ENCODE measurements at places on chromosomes 12 and 14.

GRCh38 chr12:93848523-93849101, 171.4 kb downstream of the CRADD start:
- ATAC-seq = no peak

- no peak for ATAC-seq
Measured at GRCh38 chr12:3303410-3304136, 187.4 kb upstream of the PRMT8 start.

- no peak for ATAC-seq
Measured at GRCh38 chr14:22606380-22606779, 8.3 kb downstream of the ABHD4 start.

DNA sequence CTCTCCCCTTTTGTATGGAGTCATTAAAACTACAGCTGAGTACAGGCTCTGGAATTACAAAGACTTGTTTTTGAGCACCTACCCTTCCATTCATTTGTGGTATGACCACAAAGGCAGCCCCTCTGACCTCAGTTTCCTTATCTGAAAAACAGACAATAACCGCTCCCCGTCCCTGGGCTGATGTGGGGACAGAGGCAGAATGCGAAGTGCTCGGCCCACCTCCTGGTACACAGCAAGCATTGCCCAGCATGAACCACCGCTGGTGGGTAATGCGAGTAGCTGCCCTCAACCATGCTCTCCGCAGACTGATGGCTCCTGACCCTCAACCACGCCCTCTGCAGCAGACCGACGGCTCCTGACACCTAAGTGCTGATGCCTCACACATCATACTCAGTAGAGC, 22.4 kb downstream of the P2RX2 start:
- ATAC-seq = no peak

DNA sequence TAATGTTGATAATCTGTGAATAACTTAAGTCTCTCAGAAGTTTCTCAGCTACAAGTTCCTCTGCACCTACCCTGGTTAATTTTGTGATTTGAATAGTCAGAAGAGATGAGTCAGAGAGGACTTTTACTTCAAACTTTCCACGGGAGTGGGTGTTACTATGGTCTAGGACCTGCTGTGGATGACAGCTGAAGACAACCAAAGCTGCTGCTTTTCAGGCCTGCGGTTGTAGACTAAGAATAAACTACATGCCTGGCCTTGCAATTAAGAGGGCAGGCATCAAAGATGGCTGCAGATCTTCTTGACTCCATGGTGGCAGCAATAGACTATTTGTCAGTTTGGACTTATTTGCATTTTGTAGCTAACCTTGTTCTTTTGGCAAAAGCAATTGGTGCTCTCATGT, 227.1 kb upstream of the KRR1 start:
- ATAC-seq = no peak

DNA sequence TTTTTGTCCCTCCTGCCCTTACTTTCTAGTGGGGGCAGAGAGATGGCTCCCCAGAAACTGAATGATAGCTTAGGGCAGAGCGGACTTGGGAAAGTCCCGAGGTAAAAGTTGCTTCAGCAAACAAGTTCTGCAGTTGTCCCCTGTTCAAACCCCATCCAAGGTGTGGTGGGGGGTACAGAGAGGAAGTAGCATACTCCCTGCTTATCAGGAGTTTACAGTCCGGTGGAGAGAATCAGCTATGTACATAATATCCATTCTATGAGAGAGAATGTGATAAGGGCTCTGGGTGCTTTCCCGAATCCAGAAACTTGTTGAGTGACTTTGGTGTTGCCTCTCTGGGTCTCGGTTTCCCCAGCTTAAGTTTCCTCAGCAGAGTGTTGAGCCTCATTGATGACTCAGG, 40.4 kb upstream of the VRK1 start:
- no peak for ATAC-seq

DNA sequence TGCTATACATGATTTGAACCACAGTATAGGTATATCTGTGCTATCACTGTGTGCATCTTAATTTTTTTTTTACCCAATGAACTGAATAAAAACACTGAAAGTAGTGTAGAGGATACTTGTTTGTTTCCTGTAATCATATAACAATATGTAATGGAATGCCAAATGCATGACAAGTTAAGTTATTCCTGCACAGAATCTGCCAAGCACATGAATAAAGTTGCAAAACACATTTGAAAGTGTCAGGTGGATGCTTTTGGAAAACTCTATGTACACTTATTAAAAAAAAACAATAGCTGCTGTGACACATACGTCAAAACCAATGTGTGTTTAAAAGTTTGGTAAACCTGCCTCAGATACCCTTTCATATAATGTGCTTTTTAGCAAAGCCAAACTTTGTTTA, 1638.1 kb upstream of the SEL1L start:
- ATAC-seq = peak; percentile 41

DNA sequence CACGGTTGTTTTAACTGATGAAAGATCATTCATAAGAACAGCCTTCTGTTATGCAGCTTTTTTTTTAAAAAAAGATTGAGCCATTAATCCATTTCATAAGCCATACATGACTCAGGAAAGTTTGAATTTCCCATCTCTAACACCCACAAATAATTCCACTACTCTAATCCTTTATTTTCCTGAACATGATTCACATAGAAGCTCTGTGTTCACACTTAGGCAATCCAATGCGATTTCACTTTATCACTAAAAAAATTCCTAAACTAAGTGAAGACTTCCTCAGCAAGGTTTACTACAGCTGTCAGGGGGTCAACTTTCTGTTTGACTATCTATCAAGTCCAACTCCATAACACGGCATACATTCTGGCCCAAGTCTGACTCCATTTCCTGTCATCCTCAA, 25.9 kb downstream of the PKP2 start:
- no peak for ATAC-seq

GRCh38 chr12:113075137-113075683, 18.7 kb downstream of the DTX1 start:
- no peak for ATAC-seq

DNA sequence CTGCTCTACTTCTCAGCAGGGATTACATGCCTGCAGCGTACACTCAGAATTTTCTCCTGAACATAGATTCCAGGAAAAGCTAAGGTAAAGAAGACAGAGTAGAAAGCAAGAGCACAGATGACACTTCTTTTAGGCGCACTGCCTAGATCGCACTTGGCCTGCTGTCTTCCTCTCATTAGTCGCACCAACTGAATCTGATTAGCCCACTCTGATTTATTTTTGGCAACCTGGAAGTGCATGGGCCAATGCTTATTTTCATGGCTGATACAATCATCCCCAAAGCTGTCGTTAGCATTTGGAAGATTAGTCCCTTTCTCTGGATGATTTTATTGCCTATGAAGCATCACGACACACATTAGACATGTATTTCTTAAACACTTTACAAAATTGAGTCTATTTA, 152.5 kb downstream of the PTPRO start:
- no peak for ATAC-seq

DNA sequence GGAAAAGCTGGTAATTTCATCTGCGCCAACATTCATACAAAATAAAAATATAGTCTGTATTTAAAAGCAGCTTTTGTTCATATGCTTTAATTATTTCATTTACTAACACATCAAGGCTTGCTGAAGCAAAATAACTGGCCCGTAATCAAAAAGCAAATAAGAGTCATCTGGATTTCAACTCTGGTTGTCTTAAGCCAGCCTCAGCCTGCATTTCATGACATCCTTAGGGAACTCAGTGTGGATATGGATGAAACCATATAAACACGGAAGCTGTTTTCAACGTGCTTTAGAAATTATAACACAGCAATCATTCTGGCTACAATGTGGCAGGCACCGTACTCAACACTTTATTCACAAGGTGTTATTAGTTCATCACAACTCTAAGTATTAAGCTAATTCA, 852 bp downstream of the COX16 start:
- peak; percentile 29 for ATAC-seq

- ATAC-seq = no peak
Measured at GRCh38 chr14:29710015-29710414, 217.6 kb downstream of the PRKD1 start.

DNA sequence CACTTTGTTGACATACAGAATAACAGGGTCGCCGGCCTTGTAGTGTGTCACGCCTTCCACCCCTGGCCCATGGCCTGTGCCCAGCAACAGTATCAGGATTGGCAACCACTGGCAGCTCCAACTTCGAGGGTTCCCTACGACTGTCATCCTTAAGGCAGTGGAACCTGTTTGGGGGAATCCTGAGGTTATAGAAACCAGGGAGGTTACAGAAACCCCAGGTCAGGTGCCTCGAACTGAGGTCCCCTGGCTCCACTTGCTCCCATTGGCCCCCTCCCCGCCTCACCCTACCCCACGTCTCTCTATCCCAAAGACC, 412 bp downstream of the TM9SF1 start:
- no peak for ATAC-seq

GRCh38 chr12:56630180-56630632, at the start of gene BAZ2A:
Gene BAZ2A, minus strand, starts transcription at chr12:56630326. Its CDS starts 12,796 bp downstream, at chr12:56617530.
- ATAC-seq = peak; percentile 86

- no peak for ATAC-seq
Measured at GRCh38 chr12:25645427-25645826, 92.3 kb upstream of the LMNTD1 start.

- no peak for ATAC-seq
Measured at GRCh38 chr12:131089531-131090273, 136.0 kb downstream of the ADGRD1 start.

DNA sequence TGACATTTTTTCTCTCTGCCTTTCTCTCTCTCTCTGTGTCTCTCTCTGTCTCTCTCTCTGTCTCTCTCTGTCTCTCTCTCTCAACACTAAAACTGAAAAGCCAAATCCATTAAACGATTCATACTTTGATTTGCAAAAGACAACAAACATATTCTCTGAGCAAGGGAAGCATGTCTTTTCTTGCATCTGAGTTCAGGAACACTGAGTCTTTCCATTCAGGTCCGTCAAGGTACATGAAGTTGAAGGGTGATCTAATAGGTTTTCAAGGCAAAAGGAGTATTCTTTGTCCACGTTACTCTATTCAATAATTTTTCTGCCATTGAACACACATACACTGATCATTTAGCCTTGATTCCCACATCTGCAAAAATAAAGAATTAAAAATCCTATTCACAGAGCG, 900.9 kb downstream of the BCL11B start:
- no peak for ATAC-seq

DNA sequence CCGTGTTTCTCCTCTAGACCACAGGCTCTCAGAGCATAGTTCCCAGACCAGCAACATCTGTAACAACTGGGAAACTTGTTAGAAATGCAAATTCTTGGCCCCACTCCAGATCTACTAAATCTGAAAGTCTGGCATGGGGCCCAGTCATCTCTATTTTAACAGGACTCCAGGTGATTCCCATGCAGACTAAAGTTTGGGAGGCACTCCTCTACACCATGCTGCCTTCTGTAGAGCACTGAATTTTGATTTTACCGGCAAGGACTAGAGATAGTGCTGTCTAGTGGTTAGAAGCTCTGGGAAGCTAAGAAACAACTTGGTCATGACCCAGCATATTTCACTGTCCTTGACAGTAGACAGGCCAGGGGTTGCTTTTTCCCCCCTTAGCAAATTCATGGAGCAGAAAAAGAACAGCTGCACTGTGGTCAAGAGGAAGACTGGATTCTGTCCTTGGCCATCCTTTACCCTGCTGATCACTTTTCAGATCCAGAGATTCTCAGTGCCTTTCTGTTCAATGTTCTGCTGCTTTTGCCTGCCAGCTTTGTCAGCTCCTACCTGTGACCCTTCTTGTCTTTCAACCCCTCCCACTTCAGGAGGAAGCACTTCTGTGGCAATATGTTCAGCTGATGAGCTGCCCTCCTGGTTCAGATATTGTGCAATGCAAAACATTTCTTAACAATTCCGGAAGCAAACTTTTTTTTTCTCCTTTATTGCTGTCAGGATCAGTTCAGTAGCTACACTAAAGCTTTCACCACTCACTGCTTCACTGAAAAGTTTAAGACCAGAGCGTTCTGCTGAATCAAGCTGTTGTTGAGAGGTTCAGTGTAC, 133.8 kb upstream of the NUDT4 start:
- ATAC-seq = peak; percentile 59

GRCh38 chr14:62168564-62169155, 406.4 kb downstream of the SNAPC1 start:
- ATAC-seq = no peak

GRCh38 chr12:15033641-15034040, 60.8 kb downstream of the PDE6H start:
- ATAC-seq = no peak

DNA sequence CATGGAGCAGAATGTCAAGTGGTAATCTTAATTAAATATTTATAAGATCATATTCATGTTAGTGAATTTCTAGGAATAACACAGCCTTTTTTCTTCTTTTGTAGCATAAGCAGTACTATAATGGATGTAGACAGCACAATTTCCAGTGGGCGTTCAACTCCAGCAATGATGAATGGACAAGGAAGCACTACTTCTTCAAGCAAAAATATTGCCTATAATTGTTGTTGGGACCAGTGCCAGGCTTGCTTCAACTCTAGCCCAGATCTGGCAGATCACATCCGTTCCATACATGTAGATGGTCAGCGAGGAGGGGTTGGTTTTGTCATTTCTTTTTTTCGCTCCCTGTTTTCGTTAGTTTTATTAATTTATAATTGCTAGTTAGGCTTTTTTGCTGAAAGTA, 23.1 kb downstream of the AEBP2 start:
- peak; percentile 26 for ATAC-seq

- no peak for ATAC-seq
Measured at GRCh38 chr12:19700969-19701368, 261.7 kb downstream of the AEBP2 start.

GRCh38 chr12:46711756-46712155, 114.0 kb downstream of the SLC38A4 start:
- peak; percentile 80 for ATAC-seq

- ATAC-seq = no peak
Measured at GRCh38 chr12:124196236-124196635, 98.7 kb upstream of the RFLNA start.

GRCh38 chr12:96711364-96711763, 195.7 kb upstream of the NEDD1 start:
- ATAC-seq = no peak

DNA sequence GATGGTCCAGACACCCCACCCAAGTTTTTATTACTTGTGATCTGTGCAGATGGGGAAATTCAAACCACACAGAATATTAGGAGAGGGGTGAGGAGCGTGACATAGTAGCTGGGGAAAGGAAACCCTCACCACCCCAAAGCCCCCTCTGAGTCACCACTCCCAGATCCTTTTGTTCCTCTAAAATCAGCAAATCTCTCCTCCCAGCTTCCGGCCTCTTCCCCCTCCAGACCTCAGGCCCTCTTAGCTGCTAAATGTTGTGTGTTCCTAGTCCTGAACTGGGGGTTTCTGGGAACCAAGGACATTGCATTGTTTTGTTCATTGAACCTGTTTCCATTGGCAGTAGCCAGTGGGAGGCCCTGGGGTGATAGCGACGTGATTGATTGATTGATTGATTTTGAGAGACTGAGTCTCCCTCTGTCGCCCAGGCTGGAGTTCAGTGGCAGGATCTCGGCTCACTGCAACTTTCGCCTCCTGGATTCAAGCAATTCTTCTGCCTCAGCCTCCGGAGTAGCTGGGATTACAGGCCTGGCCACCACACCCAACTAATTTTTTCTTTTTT, 5.9 kb upstream of the ORAI1 start:
- no peak for ATAC-seq

GRCh38 chr14:81737938-81738337, 204.3 kb upstream of the SEL1L start:
- no peak for ATAC-seq
